ENCODE measurements at places on chromosomes 12 and 14.

- no peak for DNase-seq
These were observed 190.7 kb upstream of the LMNTD1 start for GRCh38 chr12:25743679-25744215.

GRCh38 chr12:16347391-16348298, at the start of gene MGST1:
Gene MGST1, plus strand, starts transcription at chr12:16347645. Its CDS starts 6,608 bp downstream, at chr12:16354253.
- no peak for DNase-seq

DNA sequence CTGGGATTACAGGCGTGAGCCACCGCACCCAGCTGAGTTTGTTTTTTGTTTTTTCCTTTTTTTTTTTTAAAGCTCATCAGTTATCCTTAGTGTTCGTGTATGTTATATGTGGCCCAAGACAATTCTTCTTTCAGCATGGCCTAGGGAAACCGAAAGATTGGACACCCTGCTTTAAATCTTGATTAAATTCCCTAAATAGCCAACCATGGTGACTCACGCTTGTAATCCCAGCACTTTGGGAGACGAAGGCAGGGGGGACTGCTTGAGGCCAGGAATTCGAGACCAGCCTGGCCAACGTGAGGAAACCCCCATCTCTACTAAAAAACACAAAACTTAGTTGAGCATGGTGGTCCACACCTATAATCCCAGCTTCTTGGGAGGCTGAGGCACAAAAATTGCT, 131.1 kb downstream of the MED13L start:
- no peak for DNase-seq

- no peak for DNase-seq
These were observed 108.6 kb upstream of the TTC7B start for GRCh38 chr14:90924621-90925340.

DNA sequence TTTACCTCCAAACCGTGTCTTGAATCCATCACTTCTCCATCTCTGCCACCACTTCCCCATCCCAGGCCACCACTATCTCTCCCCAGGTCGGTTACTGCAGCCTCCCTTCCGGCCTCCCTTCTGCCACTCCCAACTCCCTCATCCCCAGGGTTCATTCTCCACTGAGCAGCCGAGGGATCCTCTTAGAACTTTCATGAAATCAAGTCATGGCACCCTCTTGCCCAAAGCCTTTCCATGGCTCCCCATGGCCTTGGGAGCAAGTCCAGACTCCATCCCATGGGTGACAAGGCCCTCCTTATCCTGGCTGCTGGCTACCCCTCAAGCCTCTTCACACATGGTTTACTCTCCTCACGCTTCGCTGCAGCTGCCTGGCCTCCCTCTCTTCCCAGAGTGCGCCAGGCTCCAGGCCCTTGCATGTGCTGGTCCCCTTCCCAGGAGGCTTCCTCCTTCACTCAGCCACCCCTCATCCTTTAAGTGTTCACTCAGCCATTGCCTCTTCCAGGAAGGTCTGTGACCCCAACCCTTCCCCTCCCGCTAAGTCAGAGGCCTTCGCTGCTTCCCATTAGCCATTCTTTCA, 17.9 kb upstream of the SH2B3 start:
- no peak for DNase-seq

Data from T-helper 2 cell treated with Interferon-gamma antibody and Interleukin-4, amounts not matched to agents 5 μg/mL and 100 μg/mL, for 36 hours (primary cell).